ENCODE measurements at places on chromosomes 11 and 22.

DNA sequence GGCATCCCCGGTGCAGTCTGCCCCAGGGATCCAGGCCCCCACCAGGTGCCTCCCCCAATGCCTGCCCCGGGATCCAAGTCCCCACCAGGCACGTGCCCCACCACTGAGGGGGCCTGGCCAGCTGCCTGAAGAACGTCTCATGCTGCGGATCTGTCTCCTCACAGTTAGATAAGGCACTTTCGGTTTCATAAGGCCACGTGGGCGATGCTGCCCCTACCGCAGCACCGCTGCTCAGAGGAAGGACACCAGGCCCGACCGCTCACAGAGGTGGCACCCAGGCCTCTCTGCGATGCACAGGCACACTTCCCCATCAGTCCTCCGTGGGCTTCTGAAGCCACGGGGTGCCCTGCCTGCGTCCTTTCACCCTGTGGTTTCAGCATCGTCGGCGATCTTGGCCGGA, 68.1 kb upstream of the BID start:
- DNase-seq: no peak

DNA sequence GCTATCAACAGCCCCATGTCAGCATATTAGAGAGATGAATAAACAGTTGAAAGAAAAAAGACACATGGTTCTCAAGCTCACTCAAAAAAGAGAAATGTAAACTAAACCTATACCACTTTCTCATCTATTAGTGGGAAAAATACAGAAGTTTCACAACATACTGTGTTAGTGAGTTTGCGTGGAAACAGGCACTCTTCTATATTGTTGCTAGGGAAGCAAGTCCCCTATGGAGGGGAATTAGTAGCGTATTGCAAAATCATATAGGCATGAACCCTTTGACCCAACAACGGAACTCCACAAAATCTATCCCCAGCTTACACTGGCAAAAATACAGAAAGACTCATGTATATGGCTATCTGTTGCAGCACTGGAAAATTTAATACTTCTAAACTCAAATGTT, 14.2 kb upstream of the RFPL2 start:
- DNase-seq: no peak

DNA sequence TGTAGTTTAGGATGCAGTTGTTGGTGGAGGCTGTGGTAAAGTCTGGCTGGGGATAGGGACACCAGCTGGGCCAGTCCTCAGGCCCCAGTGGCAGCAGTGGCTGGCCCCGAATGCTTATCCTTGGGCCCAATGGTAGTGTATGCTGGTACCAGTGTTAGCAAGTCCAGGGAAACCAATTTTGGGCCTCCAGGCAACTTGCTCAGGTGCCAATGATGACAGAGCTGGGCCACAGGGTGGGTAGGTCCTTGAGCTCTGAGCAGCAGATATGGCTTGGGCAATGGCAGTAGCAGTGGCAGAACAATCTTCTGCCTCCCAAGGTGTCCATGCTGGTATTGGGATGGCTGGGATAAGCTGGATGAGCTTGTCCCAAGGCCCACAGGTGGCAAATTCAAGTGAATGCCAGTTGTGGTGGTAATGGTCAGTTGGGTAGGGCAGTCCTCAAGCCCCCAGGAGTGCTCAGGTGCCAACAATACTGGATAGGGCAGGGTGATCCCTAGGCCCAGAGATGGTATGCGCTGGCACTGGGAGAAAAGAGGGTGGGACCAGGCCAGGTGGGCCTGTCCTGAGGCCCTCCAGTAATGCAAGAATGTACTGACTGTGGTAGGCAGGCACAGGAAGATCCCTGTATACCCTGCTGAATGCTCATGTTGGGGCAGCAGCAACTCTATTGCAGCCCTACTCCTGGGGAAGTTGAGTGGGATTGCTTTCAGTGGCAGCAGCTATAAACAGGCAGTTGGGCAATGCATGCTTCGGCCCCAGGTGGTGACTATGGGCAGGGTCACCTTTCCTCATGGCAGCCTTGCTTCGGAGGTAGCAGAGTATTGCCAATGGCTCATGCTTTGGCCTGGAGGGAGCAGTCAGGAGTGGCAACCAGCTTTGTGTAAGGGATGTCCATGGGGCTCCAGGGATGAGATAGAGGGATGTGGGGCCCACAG, 54.7 kb downstream of the KCNQ1OT1 start:
- DNase-seq: no peak

- no peak for DNase-seq
These were observed 12.6 kb downstream of the TECTA start for GRCh38 chr11:121113611-121114010.

DNA sequence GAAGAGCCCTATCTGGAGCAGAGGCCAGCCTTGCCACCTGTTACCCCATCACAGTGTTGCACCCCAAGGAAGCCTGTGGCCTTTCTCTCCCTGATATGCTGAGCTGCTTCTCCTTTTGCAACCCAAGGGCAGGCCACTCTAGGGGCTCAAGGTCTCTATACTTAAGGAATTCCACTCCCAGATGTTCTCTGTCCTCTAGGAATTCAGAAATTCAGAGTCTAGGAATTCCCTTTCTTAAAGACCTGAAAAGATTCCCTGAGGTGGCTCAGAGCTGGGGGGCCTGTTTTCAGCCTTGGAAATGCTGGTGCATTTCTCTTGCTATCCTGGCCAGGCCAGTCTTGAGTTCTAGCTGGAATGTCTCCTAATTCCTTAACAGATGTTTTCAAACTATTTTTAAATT, 68.0 kb upstream of the OLFML1 start:
- no peak for DNase-seq

DNA sequence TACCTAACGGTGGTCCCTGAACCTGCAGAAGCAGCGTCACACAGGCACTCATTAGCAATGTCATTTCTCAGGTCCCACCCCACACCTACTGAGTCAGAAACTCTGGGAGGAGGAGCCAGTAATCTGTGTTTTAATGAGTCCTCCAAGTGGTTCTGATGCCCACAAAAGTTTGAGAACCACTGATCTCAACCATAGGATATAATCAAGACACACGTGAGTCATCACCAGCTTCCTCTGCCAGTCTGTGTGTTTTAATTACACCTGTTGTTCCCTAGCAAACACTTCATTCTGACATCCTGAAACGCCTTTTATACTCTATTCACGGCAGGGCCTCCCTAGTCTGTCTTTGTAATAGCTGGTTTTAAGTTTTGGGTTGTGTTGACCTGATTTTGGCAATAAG, 5.8 kb downstream of the TECTA start:
- no peak for DNase-seq

- peak; percentile 39 for DNase-seq
These were observed 423 bp upstream of the RTN3 start for GRCh38 chr11:63680834-63681320.

DNA sequence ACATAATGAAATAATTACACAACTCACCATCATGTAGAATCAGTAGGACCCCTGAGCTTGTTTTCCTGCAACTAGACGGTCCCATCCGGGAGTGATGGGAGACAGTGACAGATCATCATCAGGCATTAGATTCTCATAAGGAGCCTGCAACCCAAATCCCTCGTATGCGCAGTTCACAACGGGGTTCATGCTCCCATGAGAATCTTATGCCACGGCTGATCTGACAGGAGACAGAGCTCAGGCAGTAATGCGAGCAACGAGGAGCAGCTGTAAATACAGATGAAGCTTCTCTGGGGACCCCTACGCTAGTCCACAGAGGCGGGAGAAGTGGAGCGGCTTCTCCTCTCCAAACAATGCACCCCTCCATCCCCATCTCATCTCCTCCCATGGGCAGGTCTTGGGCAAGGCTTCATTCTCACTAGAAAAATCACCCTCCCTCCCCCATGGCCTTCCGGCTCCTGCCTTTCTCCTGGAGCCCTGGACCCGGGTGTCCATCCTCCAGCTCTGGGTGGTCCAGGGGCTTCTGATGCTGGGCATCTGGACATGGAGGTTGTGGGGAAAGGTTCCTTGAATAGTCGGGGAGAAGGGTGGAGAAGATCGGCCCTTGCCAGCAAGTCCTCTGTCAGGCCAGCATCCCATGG, 16.2 kb upstream of the RAC2 start:
- no peak for DNase-seq

DNA sequence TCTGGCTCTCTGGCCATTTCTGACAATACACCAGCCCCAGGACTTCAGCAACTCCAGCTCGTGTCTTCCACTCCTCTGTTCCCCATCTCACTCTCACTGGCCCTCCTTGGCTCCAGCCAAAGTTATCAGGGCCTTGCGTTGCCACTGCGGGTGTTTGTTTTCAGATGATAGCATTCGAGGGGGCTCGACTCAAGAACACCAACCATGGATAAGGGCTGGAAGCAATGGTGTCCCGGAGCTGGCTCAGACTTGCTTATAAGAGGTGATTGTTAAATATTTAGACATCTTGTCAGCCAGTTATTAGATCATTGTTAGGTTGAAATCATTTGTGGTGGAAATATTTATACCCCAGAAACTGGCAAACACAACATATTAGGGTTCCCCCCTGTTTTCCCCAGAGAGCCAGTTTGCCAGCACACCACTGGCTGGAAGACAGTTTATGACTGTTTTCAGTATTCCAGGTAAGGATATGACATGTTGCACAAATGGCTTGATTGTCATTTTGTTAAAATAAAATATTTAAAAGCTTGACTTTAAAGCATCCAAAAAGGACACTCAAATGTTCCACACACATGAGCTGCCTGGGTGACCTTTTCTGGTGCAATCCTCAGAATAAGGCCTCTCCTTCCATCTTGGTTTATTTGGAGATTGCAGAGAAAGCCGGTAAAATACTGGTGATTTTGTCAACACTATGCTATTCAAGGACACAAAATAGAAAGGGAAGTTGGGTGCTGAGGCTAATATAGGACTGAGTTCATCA, 98.3 kb downstream of the FBXO7 start:
- DNase-seq: no peak

- DNase-seq: no peak
These were observed 66.5 kb upstream of the ALX4 start for GRCh38 chr11:44376423-44376822.

DNA sequence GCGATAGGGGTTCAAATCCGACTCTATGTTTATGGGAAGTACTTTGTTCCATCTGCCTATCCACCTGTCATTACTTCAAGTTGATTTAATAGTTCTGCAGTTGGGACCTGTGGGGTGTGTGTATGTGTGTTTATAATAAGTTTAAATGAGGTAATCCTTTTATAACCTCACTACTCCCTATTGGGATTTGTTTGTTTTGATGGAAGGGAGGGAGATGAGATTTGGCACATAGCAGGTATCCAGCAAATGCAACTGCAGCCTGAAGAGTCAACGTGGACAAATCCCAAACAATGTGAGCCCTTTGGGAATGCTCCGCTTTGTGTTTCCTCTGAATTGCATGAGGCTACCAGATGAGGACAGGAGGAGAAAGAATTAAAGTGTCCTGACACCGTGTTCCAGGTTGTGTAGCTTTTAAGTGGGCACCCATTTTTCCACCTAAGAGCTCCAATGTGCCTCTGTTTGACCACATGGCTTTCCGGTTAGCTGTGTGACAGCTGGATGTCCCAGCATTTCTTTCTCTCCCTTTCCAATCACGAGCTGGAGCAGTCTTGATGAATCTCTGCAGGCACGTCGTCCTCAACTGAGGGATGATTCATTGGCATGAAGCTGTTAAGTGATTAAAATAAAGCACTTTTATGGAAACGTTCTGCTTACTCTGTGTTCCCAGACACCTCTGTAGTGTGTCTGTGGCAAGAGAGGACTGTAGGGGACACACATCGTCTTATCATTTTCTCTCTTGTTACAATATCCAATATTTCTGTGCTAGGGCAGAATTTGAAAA, 610.7 kb downstream of the NTM start:
- DNase-seq: no peak

- DNase-seq: no peak
These were observed 1074.9 kb downstream of the FAM181B start for GRCh38 chr11:81658722-81659121.

- DNase-seq: no peak
These were observed 570.3 kb downstream of the OPCML start for GRCh38 chr11:132962041-132962440.

All from NCI-H1694 (cell line).